Activated gamma-delta T cell treated with Interleukin-2 at 50 U/mL for 16 hours (primary cell): ENCODE measurements at places on chromosomes 4 and X.

DNA sequence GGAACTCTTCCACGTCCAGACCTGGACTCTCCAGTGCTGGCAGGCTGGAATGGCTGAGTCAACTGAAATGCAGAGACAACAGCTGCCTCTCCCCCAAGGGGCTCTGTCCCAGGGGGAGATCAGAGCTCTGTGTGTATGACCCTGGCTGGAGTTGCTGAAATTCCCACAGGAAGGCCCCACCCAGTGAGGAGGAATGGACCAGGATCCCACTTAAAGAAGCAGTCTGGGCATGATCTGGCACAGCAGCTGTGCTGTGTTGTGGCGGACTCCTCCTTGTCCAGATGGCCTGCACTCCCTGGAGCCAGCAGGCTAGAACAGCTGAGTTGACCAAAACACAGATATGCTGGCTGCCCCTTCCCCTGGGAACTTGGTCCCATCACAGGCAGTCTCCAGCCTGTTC is 25.4 kb downstream of the C4orf17 start:
- DNase-seq, result no peak

- DNase-seq, result no peak
Observed at GRCh38 chrX:3244955-3245354, 101.5 kb downstream of the MXRA5 start.

DNA sequence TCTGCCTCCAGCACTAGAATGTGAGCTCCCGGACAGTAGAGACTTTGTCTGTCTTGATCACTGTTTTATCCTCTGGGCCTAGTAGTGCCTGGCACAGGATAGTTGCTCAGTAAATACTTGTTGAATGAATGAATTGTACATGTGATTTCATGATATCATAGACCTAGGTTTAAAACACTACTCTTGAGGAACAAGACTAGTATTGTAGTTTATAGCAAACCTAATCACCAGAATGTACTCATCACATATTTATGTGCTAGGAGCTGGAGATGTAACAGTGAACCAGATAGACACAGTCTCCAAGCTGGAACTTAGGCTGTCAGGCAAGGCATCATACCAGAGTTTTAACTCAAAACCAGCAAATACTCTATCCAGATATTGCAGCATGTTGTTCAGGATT is 23.5 kb downstream of the GAB3 start:
- no peak for DNase-seq

- DNase-seq, result no peak
Observed at GRCh38 chr4:15920723-15921591, 17.6 kb downstream of the FGFBP1 start.

GRCh38 chrX:69065451-69065850 is 99.8 kb downstream of the PJA1 start:
- DNase-seq, result no peak

DNA sequence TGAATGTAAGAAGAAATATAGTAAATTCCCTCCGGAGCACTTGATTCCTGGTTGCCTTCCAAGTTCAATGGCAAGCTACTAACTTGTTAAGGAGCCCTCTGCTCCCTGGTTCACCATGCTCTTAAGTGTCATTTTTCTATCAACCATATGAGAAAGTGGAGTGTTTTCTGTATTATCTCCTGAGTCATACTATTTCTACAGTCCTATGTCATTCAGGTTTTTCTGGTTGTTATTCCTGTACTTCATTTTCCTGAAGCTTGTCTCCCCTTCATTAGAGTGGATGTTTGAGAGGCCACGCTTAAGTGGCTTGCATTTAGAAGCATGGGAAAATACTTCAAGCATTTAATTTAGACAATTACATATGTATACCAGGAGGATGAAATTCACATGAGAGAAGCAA is 14.7 kb upstream of the EPGN start:
- DNase-seq, result no peak

- no peak for DNase-seq
Observed at GRCh38 chr4:15913631-15913970, 24.9 kb downstream of the FGFBP1 start.

GRCh38 chr4:73734530-73735001 is 5.8 kb upstream of the CXCL8 start:
- DNase-seq, result no peak

- no peak for DNase-seq
Observed at GRCh38 chr4:189050643-189051042, 890.0 kb upstream of the FRG1 start.

GRCh38 chrX:119757979-119758730 is at the start of gene SOWAHD:
SOWAHD (plus strand) TSS chrX:119758588; CDS start chrX:119758668, 80 bp downstream.
- peak; percentile 14 for DNase-seq

GRCh38 chrX:23900220-23900797 is 7.4 kb downstream of the APOO start:
- DNase-seq, result no peak
